ENCODE measurements at places on chromosomes 11 and 22.
A peak's percentile ranks its signal among the peaks of the same experiment; 100 is the strongest.

DNA sequence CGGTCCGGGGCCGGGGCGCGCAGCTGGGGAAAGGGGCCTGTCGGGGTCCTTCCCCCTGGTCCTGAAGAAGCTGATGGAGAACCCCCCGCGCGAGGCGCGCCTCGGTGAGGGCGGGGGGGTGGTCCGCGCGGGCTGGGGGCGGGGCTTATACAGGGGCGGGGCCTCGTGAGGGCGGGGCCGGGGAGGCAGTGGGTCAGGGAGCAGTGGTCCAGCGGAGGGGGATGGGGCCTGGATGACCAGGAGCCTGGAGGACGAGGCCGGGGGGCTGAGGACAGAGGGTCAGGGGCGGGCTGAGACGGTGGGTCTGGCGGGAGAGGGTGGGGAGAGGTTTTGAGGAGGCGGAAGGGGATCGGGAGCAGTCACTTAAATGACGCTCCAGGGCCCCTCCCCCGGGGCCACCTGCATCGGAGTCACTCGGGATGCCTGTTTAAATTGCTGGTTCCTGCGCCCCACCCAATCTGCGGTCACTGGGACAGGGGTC, 396 bp downstream of the TEF start:
- peak; percentile 34 for DNase-seq

- peak; percentile 47 for DNase-seq
Measured at GRCh38 chr11:45852712-45853101, 5.4 kb downstream of the CRY2 start.

DNA sequence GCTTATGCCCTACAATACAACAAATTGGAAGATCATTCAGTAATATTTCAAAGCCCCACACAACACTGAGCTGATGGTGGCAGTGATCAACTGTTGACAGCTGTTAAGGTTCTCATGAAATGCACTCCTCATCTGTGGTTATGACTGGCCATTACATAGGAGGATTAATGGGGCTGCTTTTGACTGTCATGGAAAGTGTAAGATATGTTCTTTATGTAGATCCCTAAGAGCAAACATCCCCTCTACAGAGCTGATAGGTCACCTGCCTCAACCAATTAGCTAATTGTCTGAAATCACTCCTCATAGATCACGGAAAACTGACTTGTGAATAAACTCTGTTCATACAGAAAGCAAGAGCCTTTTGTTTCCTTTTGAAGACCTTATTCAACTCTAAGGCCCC, 78.1 kb downstream of the GAB2 start:
- no peak for DNase-seq

GRCh38 chr11:109849051-109849450, 244.1 kb upstream of the ZC3H12C start:
- no peak for DNase-seq

GRCh38 chr22:30275625-30276024, 9.0 kb upstream of the OSM start:
- no peak for DNase-seq

- DNase-seq, result no peak
Measured at GRCh38 chr11:41099654-41100053, 359.8 kb downstream of the LRRC4C start.

GRCh38 chr11:10592331-10592730, 23.9 kb upstream of the LYVE1 start:
- peak; percentile 60 for DNase-seq

DNA sequence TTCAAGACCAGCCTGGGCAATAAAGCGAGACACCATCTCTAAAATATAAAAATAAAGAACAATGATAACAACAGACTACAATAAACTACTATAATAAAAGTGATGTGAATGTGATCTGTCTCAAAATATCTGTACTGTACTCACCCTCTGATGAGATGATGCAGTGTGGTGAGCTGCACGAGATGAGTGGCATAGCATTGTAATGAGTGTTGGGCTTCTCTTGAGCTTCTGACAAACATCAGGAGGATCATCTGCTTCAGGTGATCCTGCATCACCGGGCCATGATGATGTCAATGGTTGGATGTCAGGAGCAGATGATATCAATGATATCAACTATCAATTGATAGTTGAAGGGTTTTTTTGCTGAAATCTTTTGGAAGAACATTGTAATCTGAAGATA, 52.4 kb upstream of the INCENP start:
- DNase-seq, result no peak

GRCh38 chr11:118205606-118206378, 19.0 kb downstream of the JAML start:
- no peak for DNase-seq

DNA sequence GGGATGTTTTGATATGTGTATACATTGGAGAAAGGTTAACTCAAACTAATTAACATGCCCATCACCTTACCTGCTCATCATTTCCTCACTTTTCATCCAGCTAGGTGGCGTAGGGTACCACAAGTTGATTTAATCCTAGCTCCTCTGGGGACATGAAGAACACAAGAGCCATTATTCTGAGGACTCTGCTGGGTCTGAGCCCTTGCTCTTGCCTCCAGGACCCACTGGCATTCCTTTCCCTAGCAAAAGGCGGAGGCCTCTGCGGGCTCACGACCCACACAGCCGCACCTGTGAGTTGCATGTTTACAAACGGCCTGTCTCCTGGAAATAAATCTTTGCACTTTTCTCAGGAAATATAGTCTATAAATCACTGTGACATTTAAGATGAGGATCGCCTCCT, 871.9 kb downstream of the TBC1D22A start:
- DNase-seq, result peak; percentile 9

- DNase-seq, result peak; percentile 70
Measured at GRCh38 chr11:46238078-46238966, 39.1 kb upstream of the CREB3L1 start.

GRCh38 chr11:123690485-123690884, 36.1 kb upstream of the SCN3B start:
- no peak for DNase-seq

DNA sequence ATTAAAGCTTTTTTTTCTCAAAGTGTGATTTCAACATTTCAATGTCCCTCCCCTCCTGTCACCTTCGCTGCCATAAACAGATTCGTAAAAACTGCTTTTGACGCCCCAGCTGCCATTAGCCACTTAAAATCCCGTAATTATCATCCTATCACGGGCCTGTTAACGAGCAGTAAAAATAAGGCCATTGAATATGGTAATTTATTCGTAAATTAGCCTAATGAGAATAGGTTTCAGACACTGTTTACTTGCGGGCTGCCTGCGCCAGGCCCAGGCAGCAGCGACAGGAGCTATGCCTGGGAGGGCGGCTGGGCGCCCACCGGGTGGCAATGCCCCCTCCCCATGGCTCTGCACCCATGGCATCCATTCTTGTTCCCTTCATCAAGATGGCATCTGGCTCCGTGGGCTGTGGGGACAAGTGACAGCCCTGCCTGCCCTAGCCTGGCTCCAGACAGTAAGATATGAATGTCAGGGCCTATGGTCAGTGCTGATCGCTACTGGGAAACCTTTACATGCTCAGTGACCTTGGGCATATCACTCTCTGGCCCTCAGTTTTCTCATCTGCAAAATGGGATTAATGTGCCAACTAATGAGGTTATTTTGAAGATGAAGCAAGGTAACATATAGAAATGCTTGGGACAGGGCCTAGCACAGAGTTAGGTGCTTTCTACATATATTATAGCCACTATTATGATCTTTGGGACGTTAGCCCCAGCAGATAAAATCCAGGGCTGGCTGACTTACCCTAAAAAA, 500.8 kb downstream of the MN1 start:
- no peak for DNase-seq

DNA sequence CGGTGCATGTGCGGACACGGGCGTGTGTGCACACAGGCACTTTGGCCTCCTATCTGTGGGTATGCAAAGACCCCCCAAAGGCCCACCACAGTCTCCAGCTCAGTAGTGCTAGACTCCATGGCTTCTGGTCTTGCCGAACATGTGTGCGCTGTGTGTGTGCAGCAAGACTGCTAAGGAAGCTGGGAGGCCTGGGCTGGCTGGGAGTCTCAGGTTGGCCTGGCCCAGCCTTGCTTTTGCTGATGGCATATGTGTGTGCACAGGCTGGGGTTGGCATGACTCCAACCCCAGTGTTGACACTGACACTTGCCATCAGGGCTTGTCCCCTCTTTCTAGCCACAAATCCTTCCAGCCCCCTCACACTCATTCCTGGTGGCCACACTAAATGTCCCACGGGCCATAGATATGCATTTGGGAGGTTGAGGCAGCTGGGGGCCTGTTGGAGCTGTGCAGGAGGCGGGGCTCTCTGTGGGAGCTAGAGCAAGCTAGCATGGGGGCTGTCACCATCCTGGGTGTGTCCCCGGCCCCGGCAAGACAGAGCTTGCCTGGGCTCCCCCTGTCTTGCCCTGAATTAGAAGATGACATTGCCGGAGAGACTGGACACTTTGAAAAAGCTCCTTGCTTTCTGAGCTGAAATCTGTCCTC, 60.9 kb upstream of the NECTIN1 start:
- DNase-seq, result no peak

DNA sequence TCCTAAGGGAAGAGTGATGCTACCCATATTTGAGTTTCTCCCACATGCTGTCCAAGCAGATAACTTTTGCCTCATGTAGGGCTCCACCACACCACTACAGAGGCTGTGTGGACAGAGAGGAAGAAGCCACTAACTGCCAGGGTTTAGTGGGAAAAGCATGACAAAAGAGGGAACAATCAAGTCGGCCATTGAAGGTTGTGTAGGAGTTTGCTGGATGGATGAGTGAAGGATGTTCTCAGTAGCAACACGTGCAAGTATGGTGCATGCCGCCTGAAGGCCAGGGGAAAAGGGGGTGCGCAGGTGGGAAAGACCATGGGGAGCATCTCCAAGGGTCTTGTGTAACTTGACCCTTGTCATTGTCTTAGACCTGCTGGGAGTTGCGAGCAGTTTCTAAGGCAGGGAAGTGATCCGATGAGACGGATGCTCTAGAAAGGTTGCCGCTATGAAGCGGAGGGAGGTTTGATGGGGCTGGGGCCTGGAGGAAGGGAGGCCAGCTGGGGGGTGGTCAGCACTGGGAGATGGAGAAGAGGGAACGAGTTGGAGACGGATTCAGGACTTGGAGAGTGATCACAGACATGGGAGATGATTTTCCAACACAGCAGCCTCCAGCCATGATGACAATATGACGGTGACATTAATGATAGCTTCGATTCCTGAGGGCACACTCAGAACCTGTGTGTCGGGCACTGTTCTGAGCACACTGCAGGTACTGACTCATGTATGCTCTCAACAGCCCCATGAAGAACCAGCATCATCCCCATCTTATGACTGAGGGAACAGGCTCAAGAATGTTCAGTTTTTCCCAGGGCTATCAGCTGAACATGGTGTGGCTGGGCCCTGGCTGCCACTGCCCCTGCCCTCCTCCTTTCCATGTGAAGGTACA, 53.7 kb downstream of the CD6 start:
- DNase-seq, result no peak

DNA sequence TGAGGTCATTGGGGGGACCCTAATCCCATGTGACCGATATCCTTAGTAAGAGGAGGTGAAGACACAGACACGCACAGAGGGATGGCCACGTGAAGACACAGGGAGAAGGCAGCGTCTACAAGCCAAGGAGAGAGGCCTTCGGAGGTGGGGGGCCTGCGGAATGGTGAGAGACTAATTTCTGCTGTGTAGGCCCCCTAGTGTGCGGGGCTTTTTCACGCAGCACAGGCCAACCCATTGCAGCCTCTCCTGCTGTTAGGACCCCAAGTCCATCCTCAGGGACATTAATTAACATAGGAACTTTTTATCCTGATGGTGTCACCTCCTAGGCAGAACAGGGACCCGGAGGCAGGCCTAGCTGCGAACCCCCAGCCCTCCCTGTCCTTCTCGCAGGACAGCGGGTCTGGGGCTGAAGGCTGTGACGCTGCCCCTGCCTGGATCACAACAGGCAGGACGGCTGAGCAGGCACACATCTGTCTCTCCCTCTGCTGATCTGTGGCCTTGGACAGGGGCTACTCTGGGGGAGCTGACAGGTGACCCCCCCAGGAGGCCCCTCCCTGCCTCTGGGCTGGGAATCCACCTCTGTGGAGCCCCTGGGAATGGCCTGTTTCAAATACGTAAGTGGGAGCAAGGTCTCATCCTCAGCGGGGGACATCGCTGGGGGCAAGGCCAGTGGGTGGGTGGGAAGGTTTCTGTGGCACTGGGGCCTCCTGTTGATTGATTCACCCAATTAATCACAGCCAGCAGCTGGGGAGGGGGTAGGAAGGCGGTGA, 7.9 kb downstream of the ASCL2 start:
- DNase-seq, result no peak

- DNase-seq, result no peak
Measured at GRCh38 chr11:102319544-102319943, 2.3 kb downstream of the BIRC3 start.

DNA sequence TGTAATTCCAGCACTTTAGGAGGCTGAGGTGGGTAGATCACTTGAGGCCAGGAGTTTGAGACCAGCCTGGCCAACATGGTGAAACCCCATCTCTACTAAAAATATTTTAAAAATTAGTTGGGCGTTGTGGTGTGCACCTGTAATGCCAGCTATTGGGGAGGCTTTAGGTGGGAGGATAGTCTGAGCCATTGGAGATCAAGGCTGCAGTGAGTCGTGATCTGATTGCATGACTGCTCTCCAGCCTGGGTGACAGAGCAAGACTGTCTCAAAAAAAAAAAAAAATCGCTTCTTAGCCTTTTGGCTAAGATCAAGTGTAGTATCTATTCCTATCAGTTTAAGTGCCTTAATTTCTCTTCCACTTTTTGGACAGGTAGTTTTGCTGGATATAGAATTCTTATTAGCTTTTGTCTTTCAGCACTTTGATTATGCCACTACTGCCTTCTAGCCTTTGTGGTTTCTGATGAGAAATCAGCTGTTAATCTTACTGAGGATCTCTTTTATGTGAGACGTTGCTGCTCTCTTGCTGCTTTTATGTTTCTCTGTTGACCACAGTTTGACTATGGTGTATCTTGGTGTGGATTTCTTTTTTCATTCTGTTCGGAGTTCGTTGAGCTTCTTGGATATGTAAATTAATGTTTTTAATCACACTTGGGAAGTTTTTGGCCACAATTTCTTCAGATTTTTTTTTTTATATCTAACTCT, 24.7 kb downstream of the CHEK1 start:
- no peak for DNase-seq

DNA sequence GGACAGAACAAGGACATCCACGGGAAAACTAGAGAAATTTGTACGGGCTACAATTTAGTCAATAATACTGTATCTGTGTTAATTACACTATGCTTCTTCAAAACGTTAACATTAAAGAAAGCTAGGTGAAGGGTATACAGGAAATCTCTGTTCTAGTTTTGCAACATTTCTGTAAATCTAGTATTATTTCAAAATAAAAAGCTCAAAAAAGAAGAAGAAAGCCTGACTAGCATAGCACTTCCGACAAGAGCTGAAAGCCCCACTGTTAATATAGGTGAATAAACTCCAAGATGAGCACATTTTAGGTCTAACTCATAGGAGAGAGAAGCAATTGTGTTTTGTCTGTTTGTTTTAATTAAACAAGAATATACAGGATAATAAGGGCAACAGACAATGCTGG, 299.7 kb downstream of the TTC28 start:
- DNase-seq, result no peak

DNA sequence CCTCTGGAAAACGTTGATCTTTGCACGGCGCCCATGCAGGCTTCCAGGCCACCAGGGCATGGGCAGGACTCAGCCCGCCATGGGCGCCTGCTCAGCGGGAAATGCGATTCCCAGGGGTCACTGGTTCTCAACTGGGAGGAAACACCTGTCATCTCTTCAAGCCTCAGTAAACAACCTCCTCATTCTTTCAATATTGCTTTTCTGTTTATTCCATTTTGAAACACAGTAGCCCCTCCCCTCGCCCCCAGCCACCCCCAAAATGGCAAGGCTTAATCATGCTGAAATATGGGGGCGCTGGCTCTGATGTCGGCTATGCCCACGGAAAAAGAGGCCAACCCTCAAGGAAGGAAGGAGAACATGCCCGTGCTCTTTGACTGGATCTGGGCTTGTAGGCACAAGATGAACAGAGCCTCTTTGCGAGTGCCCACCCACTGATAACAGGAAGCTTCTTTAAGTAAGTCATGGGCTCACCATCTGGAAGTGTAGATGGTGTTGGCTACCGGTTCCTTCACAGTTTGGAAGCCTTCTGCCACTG, 594 bp upstream of the POU2AF1 start:
- no peak for DNase-seq

Data from T47D (cell line).